ENCODE measurements at places on chromosomes 5 and 9.
A peak's percentile ranks its signal among the peaks of the same experiment; 100 is the strongest.

DNA sequence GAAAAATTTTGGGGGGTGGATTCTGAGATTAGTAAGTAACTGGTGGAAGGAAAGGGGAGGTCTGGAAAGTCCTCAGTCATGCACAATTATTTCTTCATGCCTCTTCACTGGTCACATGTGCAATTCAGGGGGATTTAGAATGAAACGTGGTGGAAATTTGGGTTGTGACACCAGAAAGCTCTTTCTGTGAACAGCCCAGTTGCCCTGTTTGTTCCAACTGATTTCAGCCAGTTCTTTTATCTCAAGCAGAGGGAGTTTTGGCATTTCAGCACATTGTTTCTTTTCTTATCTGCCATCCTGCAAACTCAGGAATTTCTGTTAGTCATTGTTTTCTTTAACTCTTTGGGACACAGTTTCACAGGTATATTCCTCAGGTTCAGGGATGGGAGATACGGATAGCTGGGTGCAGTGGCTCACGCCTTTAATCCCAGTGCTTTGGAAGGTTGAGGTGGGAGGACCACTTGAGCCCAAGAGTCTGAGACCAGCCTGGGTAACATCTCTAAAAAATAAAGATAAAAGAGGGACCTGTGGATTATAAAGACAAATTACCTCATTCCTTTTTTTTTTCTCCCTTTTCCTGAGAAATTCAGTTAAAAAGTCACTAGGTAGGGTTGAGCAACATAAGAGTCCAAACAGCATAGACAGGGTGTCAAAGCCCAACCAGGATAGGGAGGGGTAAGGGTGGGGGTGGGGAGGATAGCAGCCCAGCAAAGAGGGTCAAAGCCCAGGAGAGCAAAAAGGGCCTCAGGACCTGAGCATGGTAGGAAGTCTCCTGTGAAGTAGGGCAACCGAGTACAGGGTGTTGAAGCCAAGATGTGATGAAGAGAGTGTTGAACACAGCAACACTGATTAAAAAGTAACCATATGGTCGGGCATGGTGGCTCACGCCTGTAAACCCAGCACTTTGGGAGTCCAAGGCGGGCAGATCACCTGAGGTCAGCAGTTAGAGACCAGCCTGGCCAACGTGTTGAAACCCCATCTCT is 5.4 kb upstream of the B4GALT1 start:
- DNase-seq, result no peak

DNA sequence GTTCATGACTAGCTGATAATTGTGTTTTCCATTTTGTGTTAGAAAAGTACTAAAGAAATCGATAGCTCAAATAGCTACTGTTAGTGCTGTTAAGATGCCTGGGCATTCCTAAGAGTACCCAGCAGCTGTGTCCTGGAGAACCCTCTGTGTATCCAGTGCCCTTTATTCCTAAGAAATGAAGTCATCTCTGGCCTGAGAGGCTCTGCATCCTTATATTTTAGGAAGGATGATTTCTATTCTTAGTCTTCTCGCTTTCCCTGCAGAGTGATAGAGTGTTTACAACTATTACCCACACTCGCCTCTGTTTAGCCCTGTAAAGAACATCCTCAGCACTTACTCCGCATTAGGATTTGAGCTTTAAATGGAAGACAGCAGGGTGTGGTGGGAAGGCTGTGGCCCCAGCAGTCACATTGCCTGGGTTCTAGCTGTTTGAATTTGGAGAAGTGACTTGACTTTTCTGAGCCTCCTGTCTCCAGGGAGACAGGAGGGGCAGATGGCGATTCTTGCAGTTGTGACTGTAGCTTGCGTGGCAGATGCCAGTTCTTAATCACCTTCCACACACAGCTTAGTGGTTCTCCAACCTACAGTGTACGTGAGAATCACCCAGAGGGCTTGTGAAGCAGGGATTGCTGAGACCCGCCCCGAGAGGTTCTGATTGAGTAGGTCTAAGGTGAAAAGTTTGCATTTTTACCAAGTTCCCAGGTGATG is 177.2 kb upstream of the PITX1 start:
- DNase-seq, result no peak

DNA sequence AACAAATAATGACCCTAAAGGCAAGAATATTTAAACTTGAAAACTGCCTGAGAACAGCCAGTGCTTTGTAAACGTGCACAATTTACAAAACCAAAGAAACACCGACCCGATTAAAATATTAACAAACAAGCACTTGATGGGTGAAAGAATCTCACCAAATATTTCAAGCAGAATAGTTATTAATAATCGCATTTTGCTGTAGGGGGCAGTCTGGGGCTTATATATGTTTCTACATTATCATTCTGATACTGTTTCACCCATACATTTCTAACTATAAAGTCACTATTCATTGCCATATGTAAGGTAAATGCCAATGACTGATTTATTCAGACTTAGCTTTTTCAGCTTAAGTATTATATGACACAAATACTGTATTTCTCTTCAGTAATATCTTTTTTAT is 37.7 kb downstream of the UBAP2 start:
- DNase-seq, result no peak

DNA sequence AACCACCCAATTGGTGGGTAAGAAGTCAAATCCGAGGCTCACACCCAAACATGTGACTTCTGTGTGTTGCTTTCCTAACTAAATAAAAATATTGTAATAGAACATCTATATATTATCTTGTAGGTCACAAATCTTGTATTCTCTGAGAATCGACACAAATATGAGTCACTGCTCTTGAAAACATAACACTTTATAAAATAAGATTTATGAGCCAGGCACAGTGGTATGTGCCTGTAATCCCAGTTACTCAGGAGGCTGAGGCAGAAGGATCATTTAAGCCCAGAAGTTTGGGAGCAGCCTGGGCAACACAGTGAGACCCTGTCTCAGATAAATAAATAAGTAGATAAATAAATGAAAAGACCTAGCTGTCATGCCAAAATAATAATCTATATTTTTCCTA is 624.1 kb downstream of the ANXA1 start:
- no peak for DNase-seq

- DNase-seq, result no peak
These were observed 230.2 kb downstream of the TENT4A start for GRCh38 chr5:6943197-6944112.

GRCh38 chr5:38591523-38591849 is 35.0 kb upstream of the LIFR start:
- DNase-seq, result no peak

DNA sequence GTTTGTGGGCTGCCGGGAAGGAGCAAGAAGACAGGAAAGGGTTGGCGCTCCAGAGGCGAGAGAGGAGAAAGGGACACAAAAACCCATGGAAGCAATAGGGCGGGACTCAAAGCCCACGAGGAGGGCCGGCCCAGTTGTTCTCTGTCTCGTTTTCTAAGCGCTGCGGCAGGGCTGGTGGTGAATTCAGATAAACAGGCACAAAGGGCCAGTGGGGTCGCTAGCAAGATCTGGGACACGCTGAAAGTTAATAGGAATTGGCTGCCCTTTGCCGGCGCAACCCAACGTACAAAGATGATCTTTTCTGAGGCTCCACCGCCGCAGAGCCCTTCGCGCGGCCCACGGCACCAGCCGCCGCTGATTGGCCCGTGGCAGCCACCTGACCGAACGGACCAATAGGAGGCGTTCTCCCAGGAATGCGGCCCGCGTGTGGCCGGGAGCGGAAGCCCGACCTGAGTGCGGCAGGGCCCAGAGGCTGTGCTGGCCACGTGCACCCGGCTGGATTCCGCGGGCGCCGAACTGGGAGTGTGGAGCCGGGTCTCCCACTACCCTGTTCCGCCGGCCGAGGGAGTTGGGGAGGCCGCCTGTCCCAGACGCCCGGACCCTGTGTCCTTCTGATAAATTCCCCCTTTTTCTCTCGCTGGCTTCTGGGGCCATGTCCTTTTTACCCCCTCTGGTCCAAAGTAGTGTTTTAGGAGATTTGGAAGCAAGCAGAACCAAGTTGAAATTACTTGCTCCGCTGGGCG is 16.8 kb upstream of the NSD1 start:
- DNase-seq, result peak; percentile 80

DNA sequence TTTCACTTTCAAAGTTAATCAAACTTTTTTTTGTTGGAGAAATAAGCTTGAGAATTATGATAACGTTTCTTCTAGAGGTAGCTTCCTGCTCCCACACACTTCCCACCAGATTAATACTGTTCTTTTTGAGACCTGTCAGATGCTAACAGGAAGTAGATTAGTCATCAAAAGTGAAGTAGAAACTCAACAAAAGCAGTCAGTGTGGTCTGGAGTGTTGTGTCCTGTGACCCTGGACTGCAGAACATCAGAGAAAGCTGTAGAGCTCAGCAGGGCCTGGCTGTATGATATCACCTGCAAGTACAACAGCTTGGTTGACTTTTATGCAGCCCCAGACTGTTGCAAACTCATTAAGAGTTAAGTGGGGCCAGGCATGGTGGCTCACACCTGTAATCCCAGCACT is 495.7 kb upstream of the CYLC2 start:
- peak; percentile 42 for DNase-seq

DNA sequence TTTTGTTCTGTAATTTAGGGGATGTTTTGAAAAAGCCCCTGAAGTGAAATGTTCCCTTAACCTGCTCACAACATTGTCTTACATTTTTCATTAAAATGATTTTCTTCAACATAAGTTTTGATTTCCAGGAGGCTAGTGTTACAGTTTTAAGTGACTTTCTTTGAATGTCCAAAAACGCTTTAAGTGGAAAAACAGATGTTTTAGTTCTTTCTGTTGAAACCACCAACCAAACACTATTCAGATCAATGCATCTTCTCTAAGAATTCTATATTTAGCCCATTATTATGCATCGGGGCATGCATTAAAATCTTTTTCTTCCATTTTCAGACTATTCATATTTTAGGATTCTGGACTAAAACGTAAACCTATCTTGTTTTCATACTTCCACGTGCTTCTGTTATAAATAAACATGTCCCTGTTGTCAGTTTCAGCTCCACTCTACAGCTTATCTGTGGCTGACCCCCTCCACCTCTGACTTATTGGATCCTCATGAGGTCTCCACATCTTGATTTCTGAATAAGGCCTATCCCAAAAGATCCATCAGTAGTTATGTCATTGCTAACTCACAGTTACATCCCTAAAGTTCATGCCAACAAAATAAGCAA is 882.3 kb upstream of the SEMA6A start:
- no peak for DNase-seq
